Inflammatory macrophage (primary cell): ENCODE measurements at places on chromosomes 7 and 10.

- DNase-seq, result no peak
Measured at GRCh38 chr7:155637155-155637554, 7.3 kb upstream of the RBM33 start.

DNA sequence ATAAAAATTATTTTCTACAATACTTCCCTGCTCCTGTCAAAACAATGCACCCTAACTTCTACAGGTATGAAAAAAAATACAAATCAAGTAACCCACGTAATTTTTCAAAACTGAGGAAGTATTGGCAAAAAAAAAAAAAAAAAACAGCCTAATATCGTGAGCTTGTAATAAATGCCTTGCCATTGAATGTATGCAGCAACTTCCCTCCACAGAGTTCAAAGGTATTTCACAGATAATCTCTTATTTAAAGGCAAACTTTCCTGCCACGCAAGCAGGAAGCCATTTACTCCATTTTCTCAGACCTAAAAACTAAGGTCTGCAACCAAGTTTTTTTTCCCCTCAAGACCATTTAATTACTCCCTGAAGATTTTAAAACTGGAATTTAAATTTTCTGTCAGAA lies 642 bp upstream of the AGR2 start:
- no peak for DNase-seq

- no peak for DNase-seq
Measured at GRCh38 chr7:115349635-115350034, 427.7 kb downstream of the MDFIC start.

- DNase-seq, result no peak
Measured at GRCh38 chr10:126584836-126585235, 85.7 kb downstream of the C10orf90 start.

DNA sequence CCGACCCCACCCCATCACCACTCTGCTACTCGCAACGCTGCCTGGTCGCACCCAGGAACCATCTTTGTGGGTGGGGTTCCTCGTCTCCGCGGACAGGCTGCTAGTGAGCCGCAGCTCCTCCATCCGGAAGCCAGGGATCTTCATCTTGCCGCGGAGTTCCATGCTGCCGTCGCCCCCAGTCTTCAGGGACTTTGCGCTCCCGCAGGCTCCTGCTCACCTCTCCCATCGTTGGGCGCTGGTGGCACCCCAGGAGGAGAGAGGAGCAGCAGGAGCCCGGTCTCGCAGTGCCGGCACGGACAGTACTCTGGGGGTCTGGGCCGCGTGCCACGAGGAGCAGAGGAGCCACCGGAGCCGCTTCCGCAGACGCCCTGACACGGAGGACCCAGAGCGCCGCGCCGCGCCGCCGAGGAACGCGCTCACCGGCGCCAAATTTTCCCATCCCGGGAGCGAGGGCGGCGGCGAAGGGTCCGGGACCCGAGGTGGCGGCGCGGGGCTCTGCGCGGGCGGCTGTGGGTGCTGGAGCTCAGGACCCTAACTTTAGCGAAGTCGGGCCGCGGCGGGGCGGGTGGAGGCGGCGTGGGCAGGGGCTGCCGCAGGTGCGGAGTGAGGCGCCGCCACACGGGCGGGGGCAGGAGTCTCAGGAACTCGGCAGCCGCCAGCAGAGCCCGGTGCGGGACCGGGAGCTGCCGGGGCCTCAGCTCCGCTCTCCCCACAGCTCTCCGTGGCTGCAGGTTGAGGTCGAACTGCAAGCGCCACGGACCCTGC lies 750.1 kb upstream of the SORCS1 start:
- DNase-seq, result no peak

GRCh38 chr7:28136885-28137284 lies 43.7 kb downstream of the JAZF1 start:
- no peak for DNase-seq
